Pulmonary artery endothelial cell (primary cell): ENCODE measurements at places on chromosomes 2 and 18. TPM values are rescaled to one million over a fixed set of nuclear protein-coding genes. Genes with fewer than 3 reads are reported as not detected.

- no peak for DNase-seq
Observed at GRCh38 chr2:95316466-95317122, 19.4 kb downstream of the KCNIP3 start.

DNA sequence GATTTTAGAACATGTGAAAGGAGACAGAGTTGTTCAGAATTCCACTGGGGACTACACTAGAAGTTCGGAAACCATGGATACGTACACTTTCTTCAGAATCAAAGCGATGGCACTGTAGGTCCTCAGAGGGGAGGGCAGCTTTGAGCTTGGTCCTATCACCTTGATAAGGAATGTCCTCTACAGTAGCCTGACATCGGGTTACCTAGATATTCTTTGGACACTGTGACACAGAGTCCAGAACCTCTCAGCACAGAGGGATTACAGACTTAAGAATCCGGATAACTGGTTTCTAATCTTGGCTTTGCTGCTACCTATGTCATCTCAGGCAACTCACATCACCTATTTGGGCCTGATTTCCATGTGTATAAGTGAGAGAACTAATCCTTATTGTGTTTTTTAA lies 14.0 kb downstream of the LBH start:
- no peak for DNase-seq

DNA sequence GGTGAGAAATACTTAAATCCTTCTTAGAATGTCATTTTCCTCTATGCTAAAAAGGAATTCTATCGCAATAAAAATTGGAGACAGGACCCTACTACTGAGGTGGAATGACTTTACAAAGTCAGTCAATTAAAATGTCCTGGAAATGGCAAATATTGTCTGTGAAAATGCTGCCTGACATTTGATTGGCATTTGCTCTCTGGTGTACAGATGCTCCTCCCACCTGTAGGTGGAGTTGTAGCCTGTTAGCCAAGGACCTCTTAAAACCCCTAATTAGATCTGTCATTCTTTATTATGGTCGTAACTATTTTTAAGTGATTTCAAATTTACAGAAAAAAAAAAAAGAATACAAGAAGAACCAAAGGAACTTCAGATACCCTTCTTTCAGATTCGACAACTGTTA lies 393.1 kb upstream of the KLHL29 start:
- DNase-seq = no peak

- DNase-seq = no peak
Observed at GRCh38 chr18:62771494-62772270, 56.3 kb downstream of the PHLPP1 start.

PDE11A gene
- total RNA-seq = under 0.01 and 0.04 TPM in 2 replicates

ZEB2 gene
- 22.5 and 30.3 TPM in 2 replicates for total RNA-seq

RPL37A gene
- 1,393 and 2,557 TPM in 2 replicates for total RNA-seq

TMEM198 gene
- not detected in 2 replicates for total RNA-seq
